ENCODE measurements at places on chromosomes 3 and 15. TPM values are rescaled to one million over a fixed set of nuclear protein-coding genes. Genes with fewer than 3 reads are reported as not detected.

- no peak for DNase-seq
These were observed 202.6 kb upstream of the ATP10A start for GRCh38 chr15:26065723-26066122.

DNA sequence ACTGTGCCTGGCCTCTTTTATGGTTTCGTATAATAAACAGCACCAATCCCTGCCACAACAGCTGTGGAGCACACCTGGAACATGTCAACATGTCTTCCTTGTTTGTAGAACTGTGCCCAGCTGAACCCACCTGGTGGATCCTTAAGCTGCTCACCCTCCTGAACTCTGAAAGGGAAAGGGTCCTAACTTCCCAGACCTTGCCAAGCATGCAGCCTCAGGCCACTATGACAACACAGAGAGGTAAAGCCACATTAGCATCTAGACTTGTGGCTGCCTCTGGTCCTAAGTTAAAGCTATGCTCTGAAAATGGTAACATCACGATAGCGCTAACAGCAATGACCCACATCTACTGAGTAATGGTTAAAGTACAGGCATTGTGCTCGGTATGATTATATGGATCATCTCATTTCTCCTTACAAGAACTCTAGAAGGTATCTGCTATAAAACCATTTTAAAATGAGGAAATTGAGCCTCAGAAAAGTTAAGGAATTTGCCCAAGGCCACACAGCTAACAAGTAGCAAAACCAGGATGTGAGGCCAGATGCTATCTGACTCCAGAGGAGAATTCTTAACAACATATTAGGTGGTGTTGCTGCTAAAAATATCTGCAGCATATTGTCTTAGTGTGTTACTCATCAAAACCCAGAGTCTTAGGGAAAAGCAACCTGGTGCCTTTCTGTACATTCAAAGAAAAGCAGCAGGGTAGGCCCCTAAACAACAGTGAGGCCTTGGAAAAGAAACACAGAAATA is 23.1 kb upstream of the HERC1 start:
- DNase-seq = no peak

DNA sequence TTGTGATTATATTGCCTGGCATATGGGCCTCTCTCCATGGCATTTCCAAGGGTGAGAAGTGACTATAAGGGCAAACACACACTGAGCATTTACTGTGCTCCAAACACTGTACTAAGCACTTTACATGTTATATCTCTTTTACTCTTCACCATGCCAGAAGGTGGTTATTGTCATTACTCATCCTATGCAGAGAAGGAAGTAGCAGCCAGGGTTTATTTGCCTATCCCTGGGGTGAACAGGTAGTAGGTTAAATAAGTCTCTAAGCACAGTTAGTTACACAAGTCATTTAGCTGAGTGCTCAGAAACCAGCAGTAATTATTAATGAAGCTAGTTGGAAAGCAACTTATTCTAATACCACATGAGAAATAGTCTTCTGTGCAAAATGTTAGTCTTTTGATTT is 109.9 kb upstream of the SYNPR start:
- no peak for DNase-seq

GRCh38 chr15:25192651-25193050 is 237.9 kb downstream of the SNRPN start:
- no peak for DNase-seq

DNA sequence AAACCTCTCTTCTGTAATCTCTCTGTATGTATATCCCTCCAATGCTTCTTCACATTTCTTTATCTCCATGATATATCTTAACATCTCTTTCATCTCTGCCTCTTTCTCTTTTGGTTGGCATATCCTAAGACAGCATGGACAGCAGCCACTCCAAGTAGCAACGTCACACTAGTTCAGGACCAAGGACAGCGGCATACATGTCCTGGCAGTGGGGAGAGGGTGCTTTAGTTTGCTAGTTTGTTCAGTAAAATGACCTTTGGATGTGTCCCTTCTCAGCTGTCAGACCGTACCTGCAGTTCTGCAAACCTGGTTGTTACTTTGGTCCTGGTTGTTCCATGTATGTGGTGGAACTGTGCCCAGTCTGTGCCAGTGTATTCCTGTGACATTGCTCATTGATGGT is 225.6 kb upstream of the ROPN1 start:
- DNase-seq = peak; percentile 95

- no peak for DNase-seq
These were observed 22.3 kb downstream of the GRM2 start for GRCh38 chr3:51729042-51729633.

GRCh38 chr3:144774897-144775296 is 803.3 kb downstream of the DIPK2A start:
- DNase-seq = no peak

GRCh38 chr3:50358911-50359759 is at the start of gene TMEM115:
Gene TMEM115, minus strand, starts transcription at chr3:50359521. Its CDS starts 458 bp downstream, at chr3:50359063.
- peak; percentile 97 for DNase-seq

DNA sequence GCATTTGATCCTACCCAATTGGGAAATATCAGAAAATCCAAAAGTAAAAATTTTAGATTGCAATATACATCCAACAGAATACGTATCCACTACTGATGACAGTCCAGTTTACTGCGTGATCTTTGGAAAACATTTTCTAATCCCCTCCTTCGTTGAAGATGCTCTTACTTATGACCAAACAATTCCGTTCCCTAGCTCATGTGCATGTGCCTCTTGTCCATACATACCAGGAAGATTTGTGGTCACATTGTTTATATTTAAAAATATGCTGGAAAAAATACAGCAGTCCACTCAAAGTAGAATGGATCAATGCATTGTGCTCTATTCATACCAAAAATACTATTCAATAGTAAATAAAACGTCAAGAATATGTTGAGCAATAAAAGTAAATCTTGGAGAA is 135.3 kb downstream of the CHL1 start:
- no peak for DNase-seq

DNA sequence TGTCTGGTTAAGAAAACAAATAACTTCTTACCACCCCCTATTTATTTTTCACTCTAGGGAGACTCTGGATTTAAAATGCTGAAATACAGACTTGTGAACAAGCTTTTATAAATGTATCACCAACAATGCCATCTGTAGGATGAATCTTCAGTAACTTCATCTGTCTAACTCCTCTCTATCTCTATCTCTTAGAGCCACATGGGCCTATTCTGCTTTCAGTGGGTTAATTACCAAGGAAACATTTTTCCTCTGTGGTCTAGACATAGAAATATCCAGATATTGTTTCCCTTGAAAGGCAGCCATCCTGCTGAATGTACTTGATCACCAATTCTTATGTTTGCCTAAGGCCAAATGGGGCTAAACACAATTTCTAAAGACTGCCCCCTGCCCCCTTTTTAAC is 167.6 kb upstream of the COL8A1 start:
- DNase-seq = no peak

DNA sequence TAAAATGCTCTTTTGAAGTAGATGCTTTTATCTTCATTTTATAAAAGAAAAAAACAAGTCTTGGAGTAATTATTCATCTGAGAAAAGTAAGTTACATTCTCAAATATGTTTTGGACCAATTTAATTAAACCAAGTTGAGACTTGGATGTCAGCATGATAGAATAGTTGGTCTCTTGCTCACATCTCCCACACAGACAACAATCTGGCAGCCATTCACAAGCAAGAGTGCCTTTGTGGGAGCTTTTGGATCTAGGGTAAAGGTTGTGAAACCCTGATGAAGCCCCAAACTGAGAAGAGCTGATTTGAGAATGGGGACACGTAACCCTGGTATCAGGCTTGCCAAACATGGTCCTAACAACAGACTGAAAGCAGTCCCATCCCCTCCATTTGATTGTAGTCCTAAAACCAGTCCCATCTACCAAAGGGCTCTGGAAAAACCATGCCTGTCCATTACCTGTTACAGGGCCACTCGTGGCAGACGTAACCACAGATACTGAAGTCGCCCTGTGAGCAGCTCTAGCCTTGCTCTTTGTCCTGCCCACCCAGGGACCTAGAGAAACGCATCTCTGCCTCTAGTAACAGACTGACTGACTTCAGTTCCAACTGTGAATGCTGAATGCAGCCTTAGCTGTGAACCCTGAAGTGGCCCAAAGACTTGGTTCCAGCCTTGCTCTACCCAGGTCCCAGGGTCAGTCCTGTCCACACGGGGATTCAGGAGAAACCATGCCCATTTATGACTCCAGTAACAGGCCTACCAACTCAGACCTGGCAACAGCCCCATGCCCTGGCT is 145.5 kb upstream of the SYNPR start:
- DNase-seq = no peak

- no peak for DNase-seq
These were observed 50.2 kb upstream of the CPNE4 start for GRCh38 chr3:132084982-132085381.

GRCh38 chr3:107981471-107982111 is 109.2 kb downstream of the CD47 start:
- peak; percentile 37 for DNase-seq

GRCh38 chr15:99631255-99631654 is 65.5 kb downstream of the MEF2A start:
- DNase-seq = no peak

- DNase-seq = peak; percentile 17
These were observed 98.6 kb downstream of the MYRIP start for GRCh38 chr3:39907981-39908380.

- no peak for DNase-seq
These were observed 317.5 kb upstream of the SGO1 start for GRCh38 chr3:20503394-20504082.

GRCh38 chr15:94671858-94672532 is 440.6 kb downstream of the MCTP2 start:
- peak; percentile 67 for DNase-seq

- no peak for DNase-seq
These were observed 161.0 kb upstream of the PFN2 start for GRCh38 chr3:150131663-150132062.

DNA sequence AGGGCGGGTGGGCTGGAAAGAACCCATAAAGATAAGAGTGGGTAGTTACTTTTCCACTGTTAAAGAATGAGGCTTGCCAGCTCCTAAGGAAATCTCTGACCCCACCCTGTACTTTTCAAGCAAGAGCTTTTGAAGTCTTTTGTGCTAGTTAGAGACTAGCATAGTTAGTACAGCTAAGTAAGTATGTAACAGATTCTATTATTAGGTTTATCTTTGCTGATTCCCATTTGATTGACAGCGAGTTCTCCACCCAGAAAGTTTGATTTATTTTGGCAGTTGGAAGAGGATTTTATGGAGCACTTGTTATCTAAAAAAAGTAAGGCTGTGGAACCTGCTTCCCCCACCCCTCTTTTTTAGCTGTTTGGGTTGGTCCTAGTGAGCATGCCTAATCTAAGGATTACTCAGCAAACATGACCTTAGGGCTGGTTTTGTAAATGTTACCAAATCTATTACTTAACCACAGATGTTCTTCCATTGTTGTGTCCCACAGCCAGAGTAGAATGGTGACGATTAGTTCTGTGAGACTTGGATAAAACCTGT is 57.6 kb downstream of the FNDC3B start:
- DNase-seq = no peak

GRCh38 chr3:138187296-138188012 is at the start of gene ARMC8:
Gene ARMC8, plus strand, starts transcription at chr3:138187301. Its CDS starts 254 bp downstream, at chr3:138187555.
- DNase-seq = peak; percentile 96

GRCh38 chr3:71850654-71851053 is 65.7 kb upstream of the PROK2 start:
- no peak for DNase-seq

- no peak for DNase-seq
These were observed 452 bp upstream of the SV2B start for GRCh38 chr15:91099616-91099994.

DNA sequence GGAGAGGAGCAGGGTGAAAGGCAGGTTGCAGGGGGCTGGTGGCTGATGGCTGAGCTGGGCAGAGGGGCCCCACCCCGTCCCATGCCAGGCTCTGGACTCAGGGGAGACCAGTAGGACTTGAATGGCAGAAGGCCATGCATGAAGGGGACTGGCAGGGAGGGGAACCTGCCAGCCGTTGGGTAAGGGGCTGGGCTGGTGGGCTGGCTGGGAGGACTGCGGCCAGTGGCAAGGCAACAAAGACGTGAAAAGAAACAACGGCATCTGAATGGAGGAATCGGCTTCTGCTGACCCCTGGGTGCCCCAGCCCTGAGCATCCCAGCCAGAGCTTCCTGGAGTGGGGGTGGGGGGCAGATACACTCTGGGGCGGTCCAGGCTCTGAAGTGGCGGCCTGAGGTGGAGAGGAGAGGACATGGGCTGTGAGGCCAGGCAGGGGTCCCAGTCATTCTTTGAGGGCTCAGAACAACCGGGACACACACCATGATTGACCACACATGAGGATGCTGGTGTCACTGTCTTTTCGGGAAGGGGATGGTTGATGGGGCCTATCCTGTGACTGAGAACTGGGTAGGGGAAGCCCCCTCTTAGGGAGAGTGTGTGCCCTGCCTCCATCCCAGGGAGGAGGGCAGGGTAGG is 11.7 kb downstream of the GLYCTK start:
- DNase-seq = no peak

DNA sequence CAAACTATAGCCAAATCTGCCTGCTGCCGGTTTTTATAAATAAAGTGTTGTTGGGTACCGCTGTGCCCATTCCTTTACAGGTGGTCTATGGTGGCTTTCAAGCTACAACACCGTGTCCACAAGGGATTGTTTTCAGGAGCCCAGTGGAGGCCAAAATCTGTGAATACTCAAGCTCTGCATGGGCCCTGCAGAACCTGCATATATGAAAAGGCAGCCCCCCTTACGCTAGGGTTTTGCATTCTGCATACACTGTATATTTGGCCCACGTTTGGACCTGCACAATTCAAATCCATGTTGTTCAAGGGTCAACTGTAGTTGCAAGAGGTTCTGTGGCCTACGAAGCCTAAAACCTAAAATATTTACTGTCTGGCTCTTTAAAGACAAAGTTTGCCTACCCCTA is 122.2 kb upstream of the TLE3 start:
- DNase-seq = no peak

DNA sequence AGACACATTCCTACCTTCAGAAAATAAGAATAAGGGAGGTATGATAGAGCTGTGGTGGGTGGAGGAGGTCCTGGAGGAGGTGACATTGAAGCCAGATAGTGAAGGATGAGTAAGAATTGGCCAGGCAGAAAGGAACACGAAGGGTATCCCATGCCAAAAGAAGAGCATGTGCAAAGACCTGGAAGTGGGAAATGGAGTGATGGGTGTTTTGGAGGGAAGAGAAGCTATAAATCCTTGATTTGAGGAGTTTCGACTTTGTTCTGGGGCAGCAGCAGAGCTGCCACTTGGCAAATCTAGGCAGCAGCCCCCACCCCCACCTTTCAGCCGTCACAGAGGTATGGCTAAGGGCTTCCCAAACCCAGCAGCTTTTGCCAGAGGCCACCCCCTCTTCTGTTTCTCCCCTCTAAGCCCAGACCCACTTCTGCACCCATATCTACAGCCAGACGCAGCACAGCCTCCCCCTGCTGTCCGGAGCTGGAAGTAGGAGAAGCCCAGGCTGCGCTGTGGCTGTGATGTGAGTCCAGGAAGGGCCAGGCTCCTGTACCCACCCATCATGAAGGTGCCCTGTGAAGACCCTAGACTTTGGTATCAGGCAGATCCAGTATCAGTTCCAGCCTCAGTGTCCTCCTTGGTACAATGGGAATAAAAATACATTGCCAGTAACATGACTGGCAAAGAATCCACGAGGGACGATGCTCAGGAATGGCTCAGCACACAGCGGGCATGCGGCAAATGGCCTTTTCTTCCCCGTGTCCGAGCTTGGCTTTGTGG is 188.7 kb upstream of the LINGO1 start:
- peak; percentile 82 for DNase-seq

- no peak for DNase-seq
These were observed 540 bp upstream of the RSRC1 start for GRCh38 chr3:158109295-158109803.

FOXL2NB gene
- not detected for polyA plus RNA-seq

METTL6 gene
- 9.7 TPM for polyA plus RNA-seq

CCDC12 gene
- polyA plus RNA-seq = 85.6 TPM

C3orf70 gene
- 0.69 TPM for polyA plus RNA-seq

GOLGA8S gene
- polyA plus RNA-seq = 0.13 TPM

CELSR3 gene
- 0.17 TPM for polyA plus RNA-seq

LINGO1 gene
- polyA plus RNA-seq = 6.8 TPM

NR1I2 gene
- polyA plus RNA-seq = 0.41 TPM

UTS2B gene
- polyA plus RNA-seq = not detected

Measured in kidney (tissue), 22 donors.